ENCODE measurements at places on chromosomes 4 and X.

GRCh38 chrX:2934715-2935710 lies 5.9 kb upstream of the ARSD start:
- no peak for DNase-seq

DNA sequence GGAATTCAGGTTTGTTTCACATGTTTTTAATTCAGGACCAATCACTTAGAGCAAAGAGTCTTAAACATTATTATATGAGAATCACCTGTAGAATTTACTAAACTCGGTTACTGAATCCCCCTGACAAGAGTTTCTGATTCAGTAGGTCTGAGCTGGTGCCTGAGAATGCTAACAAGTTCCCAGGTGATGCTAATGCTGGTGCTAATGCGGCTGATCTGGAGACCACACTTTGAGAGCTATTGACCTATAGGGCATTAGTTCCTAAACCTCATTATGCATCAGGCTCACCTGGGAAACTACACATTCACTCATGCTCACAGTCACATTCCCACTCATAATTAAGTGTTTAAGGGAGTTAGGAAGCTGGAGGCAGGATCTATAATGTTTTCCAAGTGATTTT lies 36.1 kb upstream of the NUDT6 start:
- DNase-seq, result no peak

GRCh38 chr4:6873291-6873690 lies 36.3 kb upstream of the TBC1D14 start:
- DNase-seq, result no peak

DNA sequence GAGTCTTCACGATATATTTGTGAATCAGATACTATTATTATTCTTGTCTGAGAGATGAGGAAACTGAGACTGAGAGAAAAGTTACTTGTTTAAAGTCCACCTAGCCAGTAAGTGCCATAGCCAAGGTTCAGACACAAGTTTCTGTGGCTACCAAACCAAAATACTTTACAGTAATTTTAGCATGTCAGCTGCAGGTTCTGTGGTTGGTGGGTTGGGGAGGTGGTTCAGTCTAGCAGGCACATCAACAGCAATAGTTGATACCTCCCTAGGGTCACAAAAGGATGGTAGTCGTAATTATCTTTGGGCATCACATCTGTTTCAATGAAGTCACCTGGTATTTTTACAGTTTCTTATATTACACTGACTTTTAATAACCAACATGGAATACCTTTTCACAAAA lies 35.6 kb upstream of the EDA2R start:
- DNase-seq, result no peak

DNA sequence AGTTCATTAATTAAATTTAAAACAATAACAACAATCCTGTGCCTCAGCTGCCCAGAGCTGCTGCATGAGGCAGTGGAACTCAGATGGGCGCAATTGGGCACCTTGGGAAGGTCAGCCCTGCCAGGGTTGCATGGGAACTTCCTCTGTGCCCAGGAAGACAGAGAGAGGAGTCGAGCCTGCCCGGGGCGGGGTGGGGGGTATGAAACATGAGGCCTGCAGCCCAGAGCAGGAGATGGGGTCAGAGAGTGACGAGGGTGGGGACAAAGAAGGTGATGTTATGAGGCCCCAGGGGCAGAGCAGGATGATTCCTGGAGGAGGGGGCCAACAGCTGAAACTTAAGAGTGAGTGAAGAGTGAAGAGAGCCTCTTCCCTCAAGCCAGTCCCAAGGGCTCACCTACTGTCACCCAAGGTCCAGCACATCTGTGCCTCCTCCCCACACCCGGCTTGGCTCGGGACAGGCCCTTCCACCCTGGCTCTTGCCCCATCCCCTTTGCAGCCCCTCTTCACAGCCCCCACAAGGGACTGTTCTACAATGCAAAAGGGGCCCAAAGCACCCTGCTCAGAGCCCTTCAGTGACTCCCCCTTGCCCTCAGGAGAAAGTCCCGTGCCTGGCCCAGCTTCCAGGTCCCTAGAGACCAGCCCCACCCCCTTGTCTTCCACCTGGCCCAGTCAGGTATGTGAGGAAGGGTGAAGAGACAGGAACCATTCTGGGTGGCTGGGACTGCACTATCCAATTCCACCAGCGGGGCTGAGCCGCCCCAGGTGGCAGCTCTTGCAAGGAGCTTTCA lies 31.4 kb downstream of the HMX1 start:
- DNase-seq, result no peak

DNA sequence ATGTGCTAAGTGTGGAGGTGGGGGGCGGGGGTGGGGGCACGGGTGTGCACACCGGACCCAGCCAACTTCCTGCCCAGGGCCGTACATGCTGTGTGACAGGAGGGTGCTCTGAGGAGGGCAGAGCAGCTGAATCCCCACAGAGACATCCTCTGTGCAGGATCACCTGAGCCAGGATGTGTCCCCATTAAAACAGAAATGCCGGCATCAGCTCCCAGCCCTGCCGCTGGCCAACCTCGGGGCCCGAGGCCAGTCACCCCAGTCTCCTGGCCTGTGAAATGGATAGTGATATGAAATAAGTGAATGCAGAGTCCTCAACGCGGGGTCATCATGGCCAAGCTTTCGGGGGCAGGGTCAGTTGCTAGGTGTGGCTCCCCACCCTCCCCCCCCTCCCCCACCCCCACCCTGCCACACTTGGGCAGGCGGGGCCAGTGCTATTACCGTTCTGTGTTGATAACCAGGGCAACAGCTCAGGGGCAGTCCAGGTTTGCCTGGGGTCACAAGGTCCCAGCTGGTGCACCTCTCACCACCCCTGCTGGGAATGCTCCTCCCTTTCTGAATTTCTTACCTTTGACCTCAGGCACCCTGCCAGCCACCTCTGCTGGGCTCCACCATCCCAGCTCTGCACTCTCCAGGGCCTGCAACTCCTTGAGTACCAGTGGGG lies 227.2 kb upstream of the PSAPL1 start:
- no peak for DNase-seq

DNA sequence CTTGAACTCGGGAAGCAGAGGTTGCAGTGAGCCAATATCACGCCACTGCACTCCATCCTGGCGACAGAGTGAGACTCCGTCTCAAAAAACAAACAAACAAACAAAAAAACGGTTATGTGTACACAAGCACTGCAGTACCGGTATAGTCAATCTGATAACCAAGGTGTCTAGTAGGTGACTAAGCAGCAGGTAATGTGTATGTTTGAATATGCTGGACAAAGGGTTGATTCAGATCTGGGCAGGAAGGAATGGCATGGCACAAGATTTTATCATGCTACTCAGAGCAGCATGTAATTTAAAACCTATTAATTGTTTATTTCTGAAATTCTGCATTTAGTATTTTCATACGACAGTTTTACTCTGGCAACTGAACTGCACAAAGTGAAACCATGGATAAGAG lies 41.7 kb downstream of the MAGEC1 start:
- DNase-seq, result no peak

- no peak for DNase-seq
These were observed 1004.7 kb upstream of the LCORL start for GRCh38 chr4:19026281-19026680.

DNA sequence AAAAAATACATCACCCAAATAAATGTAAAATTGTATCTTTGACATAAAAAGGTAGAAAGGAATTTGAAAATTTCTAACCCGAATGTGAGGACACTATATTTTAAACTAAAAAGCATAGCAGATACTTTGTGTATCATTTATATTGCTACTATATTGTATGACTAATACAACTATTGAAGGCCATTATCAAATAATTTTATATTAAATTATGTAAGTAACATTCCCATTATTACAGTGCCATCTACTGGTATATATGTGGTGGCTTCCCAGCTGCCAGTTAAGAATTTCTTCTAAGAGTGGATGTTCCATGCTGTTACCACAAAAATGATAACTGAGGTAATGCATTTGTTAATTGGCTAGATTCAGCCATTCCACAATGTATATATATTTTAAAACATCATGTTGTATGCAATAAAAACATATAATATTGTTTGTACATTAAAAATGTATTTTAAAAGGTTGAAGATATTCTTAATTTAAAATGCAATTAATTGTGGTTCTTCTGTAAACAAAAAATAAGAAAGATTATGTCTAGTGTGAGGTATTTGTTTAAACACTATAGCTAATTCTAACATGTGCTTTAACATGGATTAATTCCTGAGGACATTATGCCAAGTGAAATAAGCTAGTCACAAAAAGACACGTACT lies 65.3 kb downstream of the EGF start:
- no peak for DNase-seq

DNA sequence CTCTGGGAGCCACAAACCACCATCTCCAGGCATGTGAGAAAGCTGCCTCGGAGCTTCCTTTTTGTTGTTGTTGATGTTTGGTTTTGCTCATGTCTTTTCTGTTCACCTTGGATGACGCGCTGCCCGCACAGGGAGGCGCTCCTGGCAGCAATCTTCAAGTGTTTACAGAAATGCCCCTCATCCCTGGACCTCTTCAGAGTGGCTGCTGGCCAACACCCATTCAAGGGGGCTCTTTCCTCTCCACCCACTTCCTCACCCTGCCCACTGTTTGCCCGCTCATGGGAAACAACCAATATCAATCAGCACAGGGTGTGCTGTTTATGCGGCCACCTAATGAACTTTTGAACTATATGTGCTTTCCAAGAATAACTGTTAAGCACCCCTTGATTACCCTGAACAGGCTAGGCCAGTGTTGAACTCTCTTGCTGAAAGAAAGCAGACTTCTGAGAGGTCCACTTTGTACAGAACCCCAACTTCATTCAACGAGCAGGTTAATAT lies 355.1 kb upstream of the CLNK start:
- DNase-seq, result no peak

- no peak for DNase-seq
These were observed 31.4 kb downstream of the VCX2 start for GRCh38 chrX:8139716-8140115.

DNA sequence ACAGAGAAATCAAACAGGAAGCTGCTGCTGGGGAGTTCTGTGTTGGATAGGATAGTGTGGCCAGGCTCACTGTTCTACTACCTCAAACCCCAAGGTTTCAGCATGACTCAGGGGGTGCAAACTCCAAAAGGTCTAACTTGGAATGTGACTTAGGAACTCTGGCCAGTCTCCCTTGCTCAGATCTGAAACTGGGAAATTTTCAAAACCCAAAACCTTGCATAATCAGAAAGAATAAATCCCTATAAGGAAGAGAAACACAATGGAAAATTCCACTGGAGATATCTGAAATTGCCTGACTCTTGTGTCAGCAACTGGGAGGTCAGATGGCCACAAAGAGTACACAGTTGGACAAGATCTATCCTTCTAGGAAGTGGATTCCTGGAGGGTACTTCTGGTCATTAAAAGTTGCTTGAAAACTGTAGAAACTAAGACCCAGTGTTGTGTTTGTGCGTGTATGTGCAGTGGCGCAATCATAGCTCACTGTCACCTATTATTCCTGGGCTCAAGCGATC lies 58.0 kb downstream of the PPEF2 start:
- DNase-seq, result no peak

GRCh38 chr4:77201343-77201742 lies 44.3 kb downstream of the CCNG2 start:
- DNase-seq, result no peak

DNA sequence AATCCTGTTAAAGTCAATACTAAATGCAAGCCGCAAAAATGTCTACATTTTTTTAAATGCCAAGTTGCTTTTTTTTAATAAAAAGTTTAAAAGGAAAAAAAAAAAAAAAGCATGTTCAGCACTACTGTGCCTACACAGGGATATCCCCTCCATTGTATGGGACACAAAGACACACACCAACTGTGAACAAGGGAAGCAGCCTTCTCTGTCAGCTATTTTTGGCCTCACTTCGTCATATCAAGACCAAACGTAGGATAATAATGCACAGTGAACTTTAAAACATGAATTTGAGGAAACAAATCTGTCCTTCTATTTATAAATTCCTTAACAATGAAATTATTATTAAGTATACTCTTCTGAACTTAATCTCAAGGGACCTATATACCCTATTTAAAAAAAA lies 4.4 kb downstream of the FBXW7 start:
- no peak for DNase-seq

Data from CD8-positive, alpha-beta T cell (primary cell).